ENCODE measurements at places on chromosomes 5 and 9.

DNA sequence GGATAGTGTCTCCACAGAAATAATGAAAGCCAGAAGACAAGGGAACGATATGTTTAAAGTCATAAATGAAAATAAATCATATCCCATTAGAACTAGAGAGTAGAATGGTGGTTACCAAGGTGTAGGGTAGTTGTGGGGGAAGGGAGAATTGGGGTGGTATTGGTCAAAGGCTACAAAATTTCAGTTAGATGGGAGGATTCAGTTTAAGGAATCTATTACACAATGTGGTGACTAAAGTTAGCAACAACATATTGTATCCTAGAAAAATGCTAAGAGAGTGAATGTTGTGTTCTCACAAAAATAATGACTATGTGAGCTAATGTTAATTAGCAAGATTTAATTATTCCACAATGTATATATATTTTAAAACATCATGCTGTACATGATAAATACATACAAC, 27.8 kb upstream of the LARP1 start:
- no peak for DNase-seq

GRCh38 chr9:6793203-6793602, 35.4 kb downstream of the KDM4C start:
- no peak for DNase-seq

DNA sequence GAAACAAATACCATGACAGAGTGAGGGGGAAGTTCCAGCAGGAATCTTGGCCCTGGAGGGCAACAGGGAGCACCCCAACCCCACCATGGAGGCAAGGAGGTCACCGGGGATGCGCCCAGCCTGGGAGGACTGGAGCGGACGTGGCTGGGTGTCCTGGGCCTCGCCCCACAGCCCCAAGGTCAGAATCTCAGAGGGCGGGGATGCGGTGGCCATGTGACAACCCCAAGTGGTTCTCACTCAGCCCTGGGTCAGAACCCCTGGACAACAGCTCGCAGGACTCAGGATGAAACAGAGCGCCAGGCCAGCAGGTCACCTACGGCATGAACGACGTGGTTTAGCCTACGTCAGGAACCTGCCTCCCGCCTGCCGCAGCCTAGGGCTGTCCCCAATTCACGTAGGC, 64.0 kb upstream of the ZNF354A start:
- DNase-seq = no peak

DNA sequence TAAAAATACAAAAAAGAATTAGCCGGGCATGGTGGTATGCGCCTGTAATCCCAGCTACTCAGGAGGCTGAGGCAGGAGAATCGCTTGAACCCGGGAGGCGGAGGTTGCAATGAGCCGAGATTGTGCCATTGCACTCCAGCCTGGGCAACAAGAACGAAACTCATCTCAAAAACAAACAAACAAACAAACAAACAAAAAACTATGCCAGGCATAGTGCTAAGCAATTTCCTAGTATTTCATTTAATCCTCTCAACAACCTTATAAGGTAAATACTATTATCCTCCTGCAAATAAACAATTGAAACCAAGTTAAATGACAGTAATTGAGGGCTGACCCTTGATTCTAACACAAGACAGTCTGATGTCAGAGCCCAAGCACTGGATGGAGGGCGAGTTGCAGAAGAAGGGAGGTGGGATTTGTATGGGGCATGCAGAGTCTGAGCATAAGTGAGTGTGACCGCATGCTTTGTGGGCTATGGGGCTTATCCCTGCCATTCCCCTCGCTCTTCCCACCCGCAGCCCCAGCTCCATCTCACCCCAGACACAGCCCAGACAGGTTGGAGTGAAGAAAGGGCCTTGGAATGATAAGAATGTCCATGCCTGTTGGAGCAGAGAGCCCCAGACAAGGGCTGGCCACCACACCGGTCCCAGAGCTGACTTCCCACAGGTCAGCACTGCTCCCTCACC, 24.3 kb upstream of the RPS14 start:
- no peak for DNase-seq

- no peak for DNase-seq
Observed at GRCh38 chr5:66021585-66021984, 95.2 kb downstream of the ERBIN start.

DNA sequence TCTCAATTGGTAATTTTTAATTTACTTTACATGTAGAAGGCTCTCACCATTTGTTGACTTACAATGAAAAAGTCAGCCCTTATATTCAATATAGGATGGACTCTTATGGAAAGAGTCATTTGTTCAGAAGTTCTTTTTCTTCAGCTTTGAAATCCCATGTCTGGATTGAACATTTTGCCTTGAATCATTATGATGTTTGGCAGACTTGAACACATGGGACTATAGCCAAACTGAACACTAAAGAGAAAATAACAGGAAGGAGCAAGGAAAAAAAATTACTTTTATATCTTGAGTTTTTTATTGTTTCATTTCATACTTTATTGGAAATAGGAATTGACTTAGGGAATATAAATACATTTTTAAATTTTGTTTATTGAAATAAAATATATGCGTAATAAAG, 1503.0 kb downstream of the EFNA5 start:
- DNase-seq = no peak

GRCh38 chr5:145743396-145744061, 91.6 kb downstream of the PRELID2 start:
- DNase-seq = no peak

- no peak for DNase-seq
Observed at GRCh38 chr5:80761176-80761575, 106.4 kb upstream of the DHFR start.

GRCh38 chr5:54243483-54244080, 66.8 kb downstream of the ARL15 start:
- DNase-seq = no peak

- DNase-seq = no peak
Observed at GRCh38 chr5:94847019-94847418, 228.6 kb downstream of the SLF1 start.

DNA sequence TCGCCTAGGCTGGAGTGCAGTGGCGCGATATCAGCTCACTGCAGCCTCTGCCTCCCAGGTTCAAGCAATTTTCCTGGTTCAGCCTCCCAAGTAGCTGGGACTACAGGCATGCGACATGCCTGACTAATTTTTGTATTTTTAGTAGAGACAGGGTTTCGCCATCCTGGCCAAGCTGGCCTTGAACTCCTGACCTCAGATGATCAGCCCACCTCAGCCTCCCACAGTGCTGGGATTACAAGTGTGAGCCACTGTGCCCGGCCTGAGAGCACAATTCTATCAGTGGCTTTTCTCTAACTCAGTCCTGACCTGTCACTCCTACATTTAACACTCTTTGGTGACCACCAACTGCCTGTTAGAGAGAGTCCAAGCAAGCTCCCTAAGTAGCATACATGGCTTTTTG, 82.7 kb upstream of the SPOCK1 start:
- DNase-seq = no peak

DNA sequence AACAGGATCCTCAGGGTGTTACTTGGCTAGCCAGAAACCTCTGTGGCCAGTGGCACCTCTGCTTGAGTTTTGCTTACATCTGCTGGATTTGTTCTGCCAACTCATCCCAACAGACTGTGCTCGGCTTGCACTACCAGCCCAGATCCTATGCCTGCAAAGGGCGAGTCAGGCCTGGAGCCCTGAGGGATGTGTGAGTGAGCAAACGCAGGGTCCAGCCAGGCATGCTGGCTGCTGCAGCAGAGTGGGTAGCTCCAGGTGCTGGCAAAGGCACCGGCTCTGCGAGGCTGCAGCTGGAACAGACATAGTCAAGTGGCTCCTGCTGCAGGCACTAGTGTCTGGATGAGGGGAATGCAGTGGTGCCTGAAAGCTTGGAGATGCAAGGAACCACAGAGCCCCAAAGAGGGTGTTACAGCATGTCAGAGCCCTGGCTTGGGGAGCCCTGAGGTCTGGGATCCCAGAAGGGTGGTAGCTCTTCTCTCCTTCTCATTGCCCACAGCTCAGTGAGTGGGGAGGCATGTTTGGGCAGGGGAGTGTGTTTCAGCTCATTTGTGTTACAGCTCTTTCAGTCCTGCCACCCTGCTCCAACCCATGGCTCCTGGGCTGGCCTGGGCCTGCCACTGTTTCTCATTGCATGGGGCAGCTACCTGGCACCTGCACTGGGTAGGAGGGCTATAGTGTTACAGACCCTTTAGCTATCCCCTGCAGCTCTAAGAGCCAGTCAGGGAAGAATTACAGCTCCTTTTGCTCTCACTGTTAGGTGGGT, 332.6 kb downstream of the TAF11L14 start:
- DNase-seq = no peak

DNA sequence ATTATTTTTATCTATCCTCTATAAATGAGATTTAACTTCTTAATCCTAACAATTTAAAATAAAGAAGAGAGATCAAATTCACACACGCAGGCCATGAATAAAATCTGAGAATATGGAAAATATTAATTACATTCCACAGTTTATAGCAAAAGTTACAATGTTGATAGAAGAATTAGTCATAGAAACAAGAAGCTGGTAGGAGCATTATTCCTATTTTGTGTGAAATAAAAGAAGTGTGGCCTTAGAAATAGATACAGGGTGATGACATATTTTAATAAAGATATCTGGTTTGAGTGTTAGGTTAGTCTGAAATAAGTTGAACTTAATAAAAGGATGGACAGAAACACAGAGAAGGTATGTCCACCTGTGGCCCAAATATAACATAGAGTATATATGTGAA, 790.4 kb upstream of the NUDT12 start:
- no peak for DNase-seq

- DNase-seq = no peak
Observed at GRCh38 chr9:132164604-132165362, 2.9 kb downstream of the NTNG2 start.

- no peak for DNase-seq
Observed at GRCh38 chr5:110703481-110703880, 23.0 kb downstream of the TMEM232 start.

GRCh38 chr5:151585970-151586369, 5.2 kb downstream of the FAT2 start:
- DNase-seq = no peak
